ENCODE measurements at places on chromosomes 2 and 18.

DNA sequence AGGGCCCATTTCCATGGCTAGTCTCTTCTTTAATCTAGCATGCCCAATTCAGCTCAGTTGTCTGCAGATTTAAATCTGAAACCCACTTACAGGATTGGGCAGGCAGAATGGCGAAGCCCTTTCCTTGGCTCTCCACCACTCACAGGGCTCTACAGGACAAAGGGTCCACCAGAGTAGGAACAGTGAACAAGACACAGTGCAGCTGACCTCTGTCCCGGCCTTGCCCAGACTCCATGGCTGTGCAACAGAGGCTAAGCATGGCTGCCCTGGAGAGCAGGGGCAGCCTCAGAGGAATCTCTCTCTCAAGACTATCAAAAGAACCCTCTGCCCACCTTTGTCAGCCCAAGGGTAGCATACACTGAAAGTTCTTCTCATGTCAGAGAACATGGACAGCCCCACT is 9.7 kb upstream of the ATP6V1B1 start:
- no peak for DNase-seq

- no peak for DNase-seq
Measured at GRCh38 chr2:14712111-14712510, 79.6 kb downstream of the LRATD1 start.

DNA sequence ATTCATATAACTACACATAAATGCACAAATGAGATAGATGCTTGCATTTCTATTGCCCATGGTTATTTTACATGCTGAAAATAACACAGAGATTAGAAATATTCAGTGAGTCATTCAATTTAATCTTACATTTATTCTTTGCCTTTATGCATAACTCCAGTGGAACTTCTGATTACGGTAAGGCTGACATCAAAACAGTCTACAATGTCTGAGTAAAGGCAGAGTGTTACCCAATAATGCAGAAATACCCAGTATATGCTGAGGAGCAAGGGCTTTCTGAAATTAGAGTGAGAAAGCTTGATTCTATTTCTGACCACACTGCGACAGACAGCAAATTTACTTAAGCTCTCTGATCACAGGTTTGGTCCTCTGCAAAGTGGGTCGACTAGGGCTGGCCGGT is 9.2 kb downstream of the NMI start:
- no peak for DNase-seq

DNA sequence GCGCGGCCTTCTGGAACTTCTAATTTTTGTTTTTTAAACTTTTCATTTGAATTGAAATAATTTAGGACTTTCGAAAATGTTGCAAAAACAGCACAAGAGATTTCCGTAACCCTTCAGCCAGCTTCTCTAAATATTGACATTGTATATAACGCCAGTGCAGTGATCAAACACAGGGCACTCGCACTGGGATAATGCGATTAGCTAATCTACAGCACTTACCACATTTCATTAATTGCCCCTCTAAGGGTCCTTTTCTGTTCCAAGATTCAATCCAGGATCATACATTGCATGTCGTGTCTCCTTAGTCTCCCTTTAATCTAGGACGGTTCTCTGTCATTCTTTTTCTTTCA is 343 bp upstream of the CD302 start:
- DNase-seq = no peak

DNA sequence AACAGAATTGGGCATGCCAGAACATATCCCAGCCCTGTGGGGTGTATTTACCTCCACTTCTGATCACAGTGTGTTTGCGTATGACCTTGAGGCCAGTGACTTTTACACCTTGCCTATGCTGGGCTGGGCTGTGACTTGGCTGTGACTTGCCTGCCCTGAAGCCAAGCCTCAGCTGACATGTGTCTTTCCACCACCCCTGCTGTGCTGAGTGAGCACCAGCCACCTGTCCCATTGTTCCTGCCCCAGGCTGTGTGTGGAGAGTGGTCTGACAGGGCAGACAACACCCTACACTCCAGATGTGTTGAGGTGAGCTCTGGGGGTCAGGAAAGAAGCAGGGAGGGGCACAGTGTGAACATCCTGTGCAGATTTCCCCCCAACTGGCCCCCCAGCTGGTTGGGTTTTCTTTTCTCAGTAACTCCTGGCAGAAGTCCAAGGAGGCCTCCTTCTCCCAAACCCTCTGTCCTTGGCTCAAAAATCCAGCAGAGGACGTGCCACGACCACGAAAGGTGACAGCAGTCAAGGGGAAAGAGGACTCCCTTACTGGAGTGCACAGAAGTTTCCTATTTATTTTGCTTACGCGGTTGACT is 5.1 kb upstream of the STEAP3 start:
- DNase-seq = peak; percentile 67
